ENCODE measurements at places on chromosomes 3 and 15.

GRCh38 chr15:38867556-38867955 lies 302.9 kb upstream of the RASGRP1 start:
- no peak for DNase-seq

- DNase-seq, result no peak
Observed at GRCh38 chr3:23175341-23176083, 27.6 kb upstream of the UBE2E2 start.

DNA sequence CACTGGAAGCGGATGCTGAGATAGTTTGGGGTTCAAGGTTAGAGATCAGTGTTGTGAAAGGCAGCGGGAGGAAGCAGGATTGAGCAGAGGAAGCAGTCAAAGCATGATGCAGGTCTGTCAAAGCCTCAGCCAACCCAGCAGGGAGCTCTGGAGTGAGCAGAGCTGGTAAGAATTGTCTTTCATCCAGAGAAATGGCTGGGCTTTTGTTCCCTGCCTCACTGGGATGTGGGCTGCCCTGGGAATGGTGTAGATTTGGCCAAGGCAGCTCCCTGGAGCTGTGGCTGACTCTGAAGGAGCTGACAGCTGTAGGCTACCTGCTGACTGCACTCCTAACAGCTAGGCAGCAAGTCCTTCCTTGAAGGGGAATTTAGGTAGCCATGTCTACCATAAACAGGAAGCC lies 61.9 kb upstream of the STXBP5L start:
- DNase-seq, result no peak

DNA sequence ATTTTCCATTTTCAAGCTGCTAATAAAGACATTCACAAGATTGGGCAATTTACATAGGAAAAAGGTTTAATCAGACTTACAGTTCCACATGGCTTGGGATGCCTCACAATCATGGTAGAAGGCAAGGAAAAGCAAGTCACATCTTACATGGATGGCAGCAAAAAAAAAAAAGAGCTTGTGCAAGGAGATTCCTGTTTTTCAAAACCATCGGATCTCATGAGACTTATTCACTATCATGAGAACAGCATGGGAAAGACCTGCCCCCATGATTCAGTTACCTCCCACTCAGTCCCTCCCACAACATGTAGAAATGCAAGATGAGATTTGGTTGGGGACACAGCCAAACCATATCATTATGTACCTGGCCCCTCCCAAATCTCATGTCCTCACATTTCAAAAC lies 202.0 kb downstream of the FNDC3B start:
- DNase-seq, result no peak

DNA sequence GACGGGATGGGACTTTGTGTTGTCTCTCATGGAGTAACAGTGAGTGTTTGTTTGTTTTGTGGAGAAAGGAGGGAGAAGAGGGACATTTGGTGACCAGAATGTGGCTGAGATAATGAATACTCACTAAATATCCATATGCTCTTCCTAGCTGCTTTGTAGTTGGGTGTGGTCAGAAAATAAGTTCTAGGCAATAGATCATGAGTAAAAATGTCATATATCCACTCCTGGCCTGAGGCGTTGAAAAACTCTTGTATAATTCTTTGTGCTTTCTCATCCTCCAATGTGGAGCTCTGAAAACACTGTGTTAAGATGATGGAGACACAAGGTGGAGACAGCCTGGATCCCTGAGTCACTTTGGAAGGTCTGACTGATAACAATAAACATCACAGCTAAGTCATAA lies 28.0 kb upstream of the IL16 start:
- DNase-seq, result no peak

- peak; percentile 78 for DNase-seq
Observed at GRCh38 chr3:190345027-190345821, 23.0 kb upstream of the CLDN1 start.

- DNase-seq, result no peak
Observed at GRCh38 chr3:103308921-103309320, 874.1 kb downstream of the ZPLD1 start.

DNA sequence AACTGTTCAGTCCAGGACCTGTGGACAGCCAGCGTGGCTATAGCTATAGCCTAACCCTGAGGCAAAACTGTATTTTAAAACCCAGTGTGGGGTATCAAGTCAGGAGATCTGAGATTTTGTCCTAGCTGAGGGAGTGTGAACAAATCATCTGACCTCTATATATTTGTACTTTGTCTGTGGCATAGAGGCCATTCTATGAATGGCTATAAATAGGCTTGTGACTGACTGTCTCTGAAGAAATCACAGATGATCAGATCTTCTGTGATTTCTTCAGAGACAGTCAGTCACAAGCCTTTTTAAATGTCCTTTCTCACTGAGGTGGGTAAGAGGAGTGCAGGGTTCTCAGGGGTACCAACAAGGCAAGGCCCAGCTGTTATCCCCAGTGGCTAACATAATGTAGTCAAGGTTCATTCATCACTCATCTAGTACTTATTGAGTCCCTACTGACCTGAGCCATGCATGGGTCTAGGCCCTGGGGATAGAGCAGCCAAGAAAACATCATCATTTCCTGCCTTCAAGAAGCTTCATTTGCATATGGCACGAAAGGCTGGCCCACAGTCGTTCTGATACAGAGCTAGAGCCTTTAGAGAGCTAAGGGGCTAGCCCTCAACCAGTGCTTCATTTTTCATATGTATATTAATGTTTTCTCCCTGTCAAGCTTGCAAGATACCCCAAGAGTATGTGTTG lies 53.3 kb downstream of the TIPARP start:
- DNase-seq, result no peak

- no peak for DNase-seq
Observed at GRCh38 chr15:59063042-59063441, 41.9 kb upstream of the CCNB2 start.

DNA sequence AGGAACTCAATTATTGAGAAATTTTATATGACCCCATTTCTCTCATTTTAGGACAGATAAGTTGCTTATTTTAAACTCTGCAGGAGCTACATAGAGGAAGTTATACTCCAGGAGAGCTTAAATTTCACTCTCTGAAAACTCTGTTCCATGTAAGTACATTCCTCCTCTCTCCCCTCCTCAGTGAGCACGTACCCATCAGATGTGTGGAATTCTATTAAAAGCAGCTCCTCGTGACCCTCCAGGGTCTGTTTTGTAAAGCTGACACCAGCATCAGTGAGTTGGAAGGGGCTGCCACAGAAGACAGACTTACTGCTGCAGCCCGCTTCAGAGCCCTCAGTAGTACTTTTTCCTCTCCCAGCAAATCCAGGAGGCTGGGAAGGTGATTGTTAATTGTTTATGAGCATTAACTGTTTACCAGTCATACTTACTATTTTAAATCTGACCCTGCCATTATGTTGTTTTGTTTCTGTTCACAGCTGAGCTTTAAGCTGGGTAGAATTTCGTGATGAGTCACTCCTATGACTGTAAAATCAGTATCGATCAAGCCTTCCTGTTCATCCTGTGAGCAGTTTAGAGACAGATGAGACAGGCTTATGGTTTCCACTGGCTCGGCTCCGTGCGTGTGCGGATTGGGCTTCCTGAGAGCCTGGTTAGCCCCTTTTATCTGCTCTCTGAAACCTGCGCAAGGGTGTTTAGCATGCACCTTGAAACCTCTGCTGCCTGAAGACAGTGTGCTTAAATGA lies 20.4 kb downstream of the IGF1R start:
- no peak for DNase-seq

DNA sequence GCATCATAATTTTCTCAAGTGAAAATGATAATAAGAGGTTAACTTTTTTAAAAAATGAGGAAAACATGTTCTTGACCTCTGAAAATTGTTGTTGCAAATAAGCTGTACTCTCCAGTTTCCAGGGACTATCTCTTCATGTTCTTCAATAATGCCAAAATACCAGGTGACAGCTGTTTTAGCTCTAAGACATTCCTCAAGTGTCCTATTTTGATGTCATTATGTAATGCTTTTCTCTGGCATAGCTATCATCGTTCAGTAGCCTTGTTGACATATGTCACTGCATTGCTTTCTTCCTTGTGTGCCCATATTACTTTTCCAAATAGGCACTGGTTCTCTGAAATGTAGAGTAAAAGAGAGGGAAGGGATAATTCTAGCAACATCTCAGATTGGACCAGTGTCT lies 5.7 kb upstream of the FILIP1L start:
- no peak for DNase-seq

DNA sequence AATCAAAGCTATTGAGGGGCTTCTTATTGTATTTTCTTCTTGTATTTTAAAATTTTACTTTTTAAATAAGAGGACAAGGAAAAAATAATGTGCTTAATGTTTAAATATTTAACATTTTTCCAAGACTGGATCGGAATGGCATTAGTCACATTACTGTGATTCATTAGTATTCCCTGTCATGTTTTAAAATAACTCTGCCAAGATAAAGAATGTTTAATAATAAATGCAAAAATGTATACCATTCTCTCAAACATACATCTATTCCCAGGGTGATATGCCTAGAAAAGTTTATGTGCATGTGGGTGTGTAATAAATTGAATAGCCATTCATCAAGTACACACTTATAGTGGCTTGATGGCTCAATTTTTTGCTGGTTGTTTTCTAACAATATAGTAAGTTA lies 936.1 kb downstream of the PLOD2 start:
- DNase-seq, result no peak

DNA sequence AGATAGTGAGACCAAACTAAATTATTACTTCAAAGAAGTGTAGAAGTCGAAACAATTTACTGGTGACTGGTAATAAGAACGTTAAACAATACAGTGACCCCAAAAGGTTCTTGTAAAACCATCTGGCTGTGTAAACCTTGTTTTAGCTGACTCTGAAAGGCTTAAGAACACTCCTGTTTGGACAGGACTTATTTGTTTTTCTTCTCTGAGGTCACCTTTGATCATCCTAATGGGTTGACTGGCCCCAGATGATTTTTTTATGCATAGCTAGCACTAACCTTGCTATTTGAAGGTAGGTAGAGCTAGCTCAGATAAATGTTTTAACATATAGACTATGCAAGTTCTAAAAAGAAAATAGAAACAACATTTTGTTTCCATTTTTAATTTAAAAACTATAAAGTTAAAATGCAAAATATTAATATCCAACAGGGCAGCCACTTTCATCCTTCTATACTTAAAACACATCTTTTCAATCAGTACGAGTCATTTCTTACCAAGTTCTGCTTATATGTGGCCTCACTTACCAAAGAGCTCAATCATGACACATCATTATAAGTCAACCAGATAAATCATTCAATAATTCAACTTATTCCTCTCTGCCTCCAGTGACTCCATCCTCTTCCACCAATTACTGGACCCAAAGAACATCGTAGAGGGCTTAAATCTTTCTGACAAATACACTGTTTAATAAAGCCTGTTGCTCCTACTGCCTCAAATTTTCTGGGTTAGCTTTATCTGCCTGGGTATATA lies 158.8 kb downstream of the SSR3 start:
- no peak for DNase-seq

- no peak for DNase-seq
Observed at GRCh38 chr3:44232407-44232806, 9.3 kb upstream of the TOPAZ1 start.

DNA sequence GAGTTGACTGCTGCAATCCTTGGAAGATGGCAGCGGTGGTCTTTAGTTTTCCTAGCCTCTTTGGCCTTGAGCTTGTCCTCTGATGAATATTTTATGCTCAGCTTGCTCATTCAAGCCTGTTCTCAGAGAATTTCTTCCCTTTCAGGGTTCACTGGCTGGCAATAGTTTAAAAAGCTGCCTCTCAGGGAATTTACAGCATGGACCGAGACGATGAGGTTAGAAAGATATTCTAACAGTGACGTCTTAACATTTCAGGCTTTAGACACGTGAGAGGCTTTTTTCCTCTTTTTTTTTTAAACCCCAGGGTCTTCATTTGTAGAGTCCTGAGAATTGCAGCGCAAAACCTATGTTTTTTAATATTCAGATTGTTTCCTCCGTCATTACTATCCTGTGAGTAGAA lies 120.3 kb upstream of the CLSTN2 start:
- DNase-seq, result no peak

- DNase-seq, result no peak
Observed at GRCh38 chr15:45027220-45027619, 4.2 kb downstream of the SORD start.

DNA sequence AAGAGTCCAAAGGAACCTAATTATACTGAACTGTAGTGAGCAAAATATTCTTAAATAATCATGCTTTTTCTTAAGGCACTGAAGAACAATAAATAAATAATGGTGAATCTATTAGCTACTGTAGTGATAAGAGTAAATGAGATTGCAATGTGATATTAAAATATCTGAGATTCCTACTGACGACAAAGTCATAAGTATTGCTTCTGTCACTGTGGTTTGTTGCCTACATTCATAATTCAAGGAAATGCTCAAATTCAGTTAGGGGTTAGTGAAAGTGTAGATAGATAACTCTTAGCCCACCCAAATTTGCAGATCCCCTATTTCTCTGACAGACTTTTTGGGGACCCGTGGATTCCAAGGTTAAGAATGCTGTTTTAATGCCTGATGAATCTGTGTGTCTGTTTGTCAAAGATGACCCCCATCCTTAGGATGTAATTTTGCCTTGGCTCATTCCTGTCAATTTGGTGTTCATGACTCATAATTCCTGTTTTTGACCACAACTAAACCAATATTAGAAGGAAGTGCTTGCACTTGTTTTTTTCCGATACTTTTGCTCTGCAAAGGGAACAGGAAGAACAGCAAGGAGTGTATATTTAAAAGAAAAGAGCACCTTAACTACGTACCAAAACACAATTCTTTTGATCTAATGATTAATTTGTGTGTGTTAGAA lies 86.7 kb downstream of the MAGI1 start:
- DNase-seq, result peak; percentile 59

DNA sequence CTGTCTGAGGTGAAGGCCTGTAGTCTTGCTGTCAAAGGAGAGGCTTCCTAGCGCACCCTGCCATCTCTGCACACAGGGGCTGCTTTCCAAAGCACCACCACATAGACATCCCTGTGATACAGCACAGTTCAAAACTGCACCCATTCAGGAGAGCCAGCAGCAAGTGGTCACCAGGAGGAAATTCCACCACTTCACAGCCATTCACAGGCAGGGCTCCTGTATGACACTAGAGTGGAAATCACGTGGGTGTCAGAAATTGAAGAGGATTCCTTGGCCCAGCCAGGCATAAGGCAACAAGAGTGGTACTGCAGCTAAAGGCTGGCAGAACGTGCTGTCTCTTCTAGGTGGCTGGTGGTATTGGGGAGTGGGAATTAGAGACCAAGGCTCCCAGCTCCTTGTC lies 102.8 kb downstream of the RFTN1 start:
- DNase-seq, result no peak

GRCh38 chr3:79247725-79248043 lies 520.1 kb downstream of the ROBO1 start:
- no peak for DNase-seq

DNA sequence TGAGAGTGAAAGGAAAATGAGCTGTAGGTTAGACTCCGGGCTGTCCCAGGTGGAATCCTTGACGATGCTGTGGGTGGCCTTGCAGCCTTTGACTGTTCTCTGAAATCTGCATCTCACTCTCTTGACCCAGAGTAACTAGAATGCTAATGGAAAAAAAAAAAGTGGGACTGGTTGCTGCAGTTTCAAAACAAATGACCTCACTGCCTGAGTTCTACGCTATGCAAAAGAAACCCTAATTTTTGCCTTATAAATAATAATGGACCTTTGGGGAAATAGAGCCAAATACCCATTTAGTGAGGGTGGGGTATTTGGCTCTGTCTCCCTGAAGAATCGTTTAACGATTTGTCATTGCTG lies 309.7 kb upstream of the C2CD4B start:
- no peak for DNase-seq

DNA sequence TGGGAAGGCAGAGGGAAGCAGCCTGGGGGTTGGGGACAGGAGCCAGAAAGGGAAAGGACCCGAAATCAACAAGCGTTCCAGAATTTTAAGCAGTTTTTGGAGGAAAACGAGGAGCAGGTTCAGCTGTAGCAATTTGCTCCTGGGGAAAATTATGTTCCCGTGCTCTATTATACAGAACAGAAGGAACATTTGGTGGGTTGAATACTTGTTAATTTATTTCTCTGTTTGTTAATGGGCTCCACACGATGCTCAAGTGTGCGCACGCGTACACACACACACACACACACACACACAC lies 149.2 kb upstream of the LINGO1 start:
- no peak for DNase-seq

Data from HS-27A (cell line).